Activated CD4-positive, alpha-beta T cell treated with anti-CD3 and anti-CD28 coated beads, Interleukin-2, amount 50 U/mL, for 24 hours (primary cell): ENCODE measurements at places on chromosomes 13 and 19.

DNA sequence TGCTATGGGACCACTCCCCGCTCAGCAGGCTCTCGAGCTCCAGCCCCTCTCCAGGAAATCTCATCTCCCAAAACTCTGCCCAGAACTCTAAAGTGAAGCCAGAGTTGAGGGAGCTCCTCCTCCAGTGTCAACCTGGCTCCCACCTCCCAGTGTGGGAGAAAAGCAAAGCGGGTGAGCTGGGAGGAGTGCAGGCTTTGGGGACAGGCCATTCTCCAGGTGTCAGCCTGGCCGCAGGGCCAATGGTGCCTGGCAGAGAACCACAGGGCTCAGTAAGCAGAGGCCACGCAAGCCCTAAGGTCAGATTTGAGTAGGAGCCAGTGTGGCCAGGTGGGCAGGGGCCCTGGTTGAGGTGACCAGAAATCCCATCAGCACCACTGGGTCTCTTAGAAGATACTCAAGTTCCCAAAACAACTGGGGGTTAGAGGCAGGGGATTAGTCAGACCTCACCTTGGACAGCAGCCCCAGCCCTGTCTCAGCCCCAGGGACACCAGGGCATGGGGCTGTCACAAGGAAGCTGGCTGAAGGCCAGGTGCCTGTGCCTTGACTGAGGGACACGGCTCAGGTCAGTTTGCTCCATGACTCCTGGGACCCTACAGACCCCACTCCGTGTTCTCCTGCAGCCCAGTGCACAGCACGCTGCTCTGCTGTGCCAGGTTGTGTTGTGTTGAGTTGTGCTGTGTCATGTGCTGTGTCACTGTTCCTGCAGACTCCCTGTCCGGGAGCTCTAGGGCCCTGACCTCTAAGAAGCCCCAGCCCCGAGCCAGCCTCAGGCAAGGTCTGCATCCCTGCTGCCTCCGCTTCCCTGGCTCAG, 2.8 kb upstream of the ZNF181 start:
- no peak for DNase-seq

GRCh38 chr19:10760273-10760944, 42.5 kb downstream of the DNM2 start:
- no peak for DNase-seq

DNA sequence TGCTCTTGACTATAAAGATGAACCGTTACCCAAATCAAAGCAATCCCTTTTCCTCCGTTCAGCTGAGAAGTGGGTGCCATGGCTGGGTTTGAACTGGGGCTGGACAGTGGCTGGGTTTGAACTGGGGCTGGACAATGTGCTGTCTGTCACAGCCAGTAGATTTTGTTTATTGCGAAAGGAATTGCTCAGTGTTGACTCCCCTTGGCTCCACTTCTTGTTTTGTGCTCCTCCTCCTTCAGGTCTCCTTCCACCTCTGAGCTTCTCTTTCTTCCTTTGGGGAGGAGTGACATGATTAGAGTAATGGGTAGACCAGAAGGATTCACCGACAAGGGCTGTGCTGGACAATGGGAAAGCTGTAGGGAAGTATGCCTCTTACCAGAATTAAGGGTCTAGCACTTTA, 19.4 kb upstream of the MBNL2 start:
- DNase-seq = no peak

GRCh38 chr13:107434347-107434746, 781.0 kb downstream of the LIG4 start:
- DNase-seq = no peak

- DNase-seq = no peak
These were observed 230.5 kb upstream of the SERP2 start for GRCh38 chr13:44142941-44143665.

GRCh38 chr13:21075379-21076249, 14.2 kb upstream of the LATS2 start:
- no peak for DNase-seq

GRCh38 chr13:114099191-114099590, 33.2 kb downstream of the RASA3 start:
- no peak for DNase-seq

- no peak for DNase-seq
These were observed 20.1 kb downstream of the SH3GL1 start for GRCh38 chr19:4380254-4380727.

- peak; percentile 79 for DNase-seq
These were observed 2.9 kb upstream of the LTBP4 start for GRCh38 chr19:40598121-40598917.

- no peak for DNase-seq
These were observed 69.7 kb downstream of the PEX11G start for GRCh38 chr19:7419153-7419552.

- DNase-seq = no peak
These were observed 10.3 kb upstream of the RNF113B start for GRCh38 chr13:98187155-98187964.

- DNase-seq = no peak
These were observed 40.5 kb upstream of the POMP start for GRCh38 chr13:28618230-28618994.

DNA sequence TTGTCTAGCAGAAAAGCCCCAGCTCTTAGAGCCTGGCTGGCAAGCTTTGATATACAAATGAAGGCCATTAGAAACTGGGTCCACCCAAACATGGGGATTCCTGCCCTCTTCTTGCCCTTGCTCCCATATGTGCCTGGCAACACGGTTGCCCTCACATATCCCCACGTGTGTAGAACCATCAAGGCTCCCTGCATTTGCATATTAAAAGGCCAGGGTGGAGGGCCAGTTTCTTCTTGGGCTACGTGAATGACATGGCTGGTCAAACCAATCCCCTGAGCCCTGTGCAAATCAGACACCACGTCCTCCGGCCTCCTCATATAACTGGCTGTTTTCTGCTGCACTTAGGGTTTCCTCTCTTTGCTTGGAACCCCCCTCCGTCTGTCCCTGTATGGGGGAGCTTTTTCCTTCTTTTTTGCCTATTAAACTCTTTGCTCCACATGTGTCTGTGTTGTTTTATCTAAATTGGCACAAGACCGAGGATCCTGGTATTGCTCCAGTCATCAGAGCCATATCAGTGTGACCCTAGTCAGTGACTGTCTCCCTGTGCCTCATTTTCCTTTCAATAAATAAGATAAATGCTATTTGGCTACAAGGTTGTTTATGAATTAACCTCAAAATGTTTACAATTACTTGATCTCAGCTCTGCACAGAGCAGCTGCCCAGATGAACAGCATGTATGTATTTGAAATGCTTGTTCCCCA, 30.3 kb upstream of the CEACAM1 start:
- DNase-seq = no peak

- DNase-seq = no peak
These were observed 6.7 kb downstream of the IFT88 start for GRCh38 chr13:20573636-20574035.

GRCh38 chr13:48594096-48594815, 59.5 kb upstream of the CYSLTR2 start:
- DNase-seq = no peak

DNA sequence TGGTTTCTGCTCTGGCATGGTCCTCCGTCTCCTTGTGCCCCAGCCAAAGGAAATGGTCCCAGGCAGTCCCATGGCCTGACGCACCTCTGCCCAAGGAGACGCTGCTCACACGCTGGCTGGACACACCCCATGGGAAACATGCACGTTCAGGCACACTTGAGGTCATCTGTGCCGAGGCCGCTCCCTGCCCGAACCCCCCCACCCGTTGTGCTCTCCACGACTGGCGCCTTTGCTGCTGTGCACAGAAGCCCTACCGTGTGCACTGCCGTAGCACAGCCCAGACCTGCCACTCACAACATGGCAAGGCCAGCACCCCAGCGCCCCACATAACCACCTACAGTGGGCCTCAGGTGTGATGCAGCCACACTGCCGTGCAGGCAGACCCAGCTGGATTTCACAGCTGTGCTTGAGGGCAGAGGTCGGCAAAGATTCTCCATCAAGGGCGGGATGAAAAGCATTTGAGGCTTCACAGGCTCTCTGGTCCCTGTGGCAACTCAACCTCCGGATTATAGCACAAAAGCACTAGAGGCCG, 65.7 kb downstream of the SPACA7 start:
- DNase-seq = no peak

- DNase-seq = no peak
These were observed 36.9 kb downstream of the POLR1D start for GRCh38 chr13:27658546-27658945.

- no peak for DNase-seq
These were observed 1.3 kb downstream of the BBC3 start for GRCh38 chr19:47229676-47230053.

DNA sequence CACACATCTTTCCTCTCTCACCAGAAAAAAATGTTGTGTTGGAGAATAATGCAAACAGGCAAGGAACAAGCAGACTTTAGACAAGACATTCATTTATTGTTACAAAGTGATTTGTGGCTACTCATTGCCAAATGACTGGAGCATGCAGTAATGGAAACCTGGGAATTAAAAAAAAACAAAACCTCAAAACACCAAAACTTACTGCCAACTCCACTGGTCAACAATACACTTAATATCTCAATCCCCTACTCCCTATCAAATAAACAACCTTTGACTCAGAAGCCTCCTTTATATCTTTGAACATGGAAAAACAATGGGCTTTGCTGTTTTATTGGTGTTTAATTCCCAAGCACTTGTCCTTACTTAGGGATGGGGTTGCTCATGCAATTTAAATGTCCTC, 112.8 kb downstream of the POSTN start:
- DNase-seq = no peak
